Neural crest cell (in vitro differentiated cells): ENCODE measurements at places on chromosomes 7 and 10.

- no peak for DNase-seq
Observed at GRCh38 chr10:84004221-84004620, 135.1 kb upstream of the GHITM start.

GRCh38 chr7:146720195-146720594 is 603.6 kb downstream of the CNTNAP2 start:
- DNase-seq = no peak

- DNase-seq = no peak
Observed at GRCh38 chr7:129615018-129615417, 3.5 kb downstream of the NRF1 start.

GRCh38 chr7:106626376-106627164 is 34.4 kb downstream of the CCDC71L start:
- DNase-seq = no peak

DNA sequence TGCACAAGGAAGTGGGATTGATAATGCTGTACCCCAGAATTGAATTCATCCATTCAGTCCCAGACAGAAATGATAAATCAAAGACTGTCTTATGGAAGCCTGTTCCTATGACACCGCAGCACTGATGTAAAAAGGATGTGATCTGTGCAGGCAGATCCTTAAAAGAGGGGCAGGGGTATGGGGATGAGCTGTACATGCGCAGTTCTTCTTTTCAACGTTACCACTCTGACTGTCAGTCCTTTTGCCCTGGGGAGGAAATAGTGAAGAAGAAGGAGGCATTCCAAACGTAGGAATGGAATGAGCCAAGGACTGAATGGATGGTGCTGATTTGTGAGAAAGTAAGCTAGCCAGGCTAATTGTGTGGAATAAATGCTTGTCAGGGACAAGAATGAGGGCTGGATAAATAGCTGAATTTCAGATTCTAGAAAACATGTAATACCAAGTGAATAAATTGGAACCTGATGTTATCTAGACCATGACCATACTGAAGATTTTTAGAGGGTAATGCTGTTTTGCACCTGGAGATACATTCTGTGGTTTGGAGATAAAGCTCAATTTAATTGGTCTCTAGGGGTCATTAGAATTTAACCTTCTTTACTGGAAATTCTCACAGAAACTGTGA is 509.3 kb downstream of the SORCS3 start:
- no peak for DNase-seq

DNA sequence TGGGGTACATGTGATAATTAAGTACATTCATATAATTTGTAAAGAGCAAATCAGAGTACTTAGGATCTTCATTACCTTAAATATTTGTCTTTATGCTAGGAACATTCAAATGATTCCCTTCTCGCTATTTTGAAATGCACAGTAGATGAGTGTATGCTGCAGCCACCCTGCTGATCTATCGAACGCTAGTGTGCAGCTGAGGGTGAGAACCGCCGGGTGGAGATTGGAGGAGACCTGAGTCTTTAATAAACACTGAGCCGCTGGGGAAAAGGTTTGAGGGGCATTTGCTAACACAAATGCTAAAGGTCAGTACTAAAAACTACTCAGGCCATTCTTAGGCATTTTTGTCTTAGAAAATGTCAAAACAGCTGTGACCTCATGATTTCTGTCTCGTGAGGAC is 148.0 kb downstream of the DPP6 start:
- no peak for DNase-seq

GRCh38 chr7:100572281-100572948 is 1.3 kb downstream of the SAP25 start:
- DNase-seq = no peak

DNA sequence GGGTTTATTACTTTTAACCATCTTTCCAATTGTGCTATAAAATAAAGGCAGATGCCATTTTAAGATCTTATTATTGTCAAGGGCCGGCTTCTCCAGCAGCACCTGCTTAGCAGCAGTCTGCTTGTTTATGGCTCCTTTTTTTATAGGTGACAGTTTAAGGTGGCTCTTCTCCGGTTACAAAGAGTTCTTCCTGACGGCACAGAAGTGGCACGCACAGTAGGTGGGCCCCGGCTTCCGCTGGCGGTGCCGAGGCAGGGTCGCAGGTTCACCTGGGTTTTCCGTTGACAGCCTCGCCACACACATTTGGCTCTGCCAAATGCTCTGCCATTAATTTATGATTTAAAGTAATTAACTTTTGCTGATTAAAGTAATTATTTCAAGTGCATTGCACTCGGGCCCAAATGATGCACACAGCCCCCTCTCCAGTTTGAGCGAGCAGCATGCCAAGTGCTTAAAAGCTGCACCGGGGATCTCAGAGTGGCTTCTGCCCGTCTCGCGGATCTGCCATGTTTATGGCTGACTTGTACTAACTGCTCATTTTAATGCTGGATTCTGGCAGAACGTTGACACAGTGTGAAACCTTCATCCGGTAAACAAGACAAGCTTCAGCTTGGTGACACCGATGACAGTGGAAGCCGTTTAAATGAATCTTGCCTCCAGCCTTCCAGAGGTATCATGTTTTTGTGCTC is 355.1 kb upstream of the MKI67 start:
- DNase-seq = no peak

DNA sequence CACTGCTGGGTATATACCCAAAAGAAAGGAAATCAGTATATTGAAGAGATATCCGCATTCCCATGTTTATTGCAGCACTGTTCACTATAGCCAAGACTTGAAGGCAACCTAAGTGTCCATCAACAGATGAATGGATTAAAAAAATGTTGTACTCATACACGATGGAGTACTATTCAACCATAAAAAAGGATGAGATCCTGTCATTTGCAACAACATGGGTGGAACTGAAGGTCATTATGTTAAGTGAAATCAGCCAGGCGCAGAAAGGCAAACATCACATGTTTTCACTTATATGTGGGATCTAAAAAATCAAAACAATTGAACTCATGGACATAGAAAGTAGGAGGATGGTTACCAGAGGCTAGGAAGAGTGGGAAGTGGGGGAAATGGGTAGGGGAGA is 19.3 kb downstream of the NRCAM start:
- DNase-seq = no peak

- DNase-seq = peak; percentile 17
Observed at GRCh38 chr7:131196803-131197202, 130.9 kb upstream of the MKLN1 start.

DNA sequence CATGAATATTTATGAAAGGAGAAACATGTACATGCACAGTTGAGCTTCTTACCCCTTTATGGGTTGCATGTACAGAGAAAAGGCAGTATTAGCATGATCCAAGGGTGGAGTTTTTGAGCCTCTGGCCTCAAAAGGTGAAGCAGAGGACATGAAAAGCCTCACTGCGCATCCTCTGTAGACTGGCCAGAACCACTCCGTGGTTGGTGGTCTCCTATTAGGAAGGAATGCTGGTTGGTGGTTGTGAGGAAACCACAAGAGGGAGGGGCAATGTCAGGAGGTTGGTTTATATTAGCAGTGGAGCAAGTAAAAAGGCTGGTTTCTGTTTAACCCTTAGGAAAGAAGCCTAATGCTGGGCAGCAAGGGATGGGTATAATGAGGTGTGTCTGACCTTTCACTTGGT is 37.5 kb downstream of the AHCYL2 start:
- no peak for DNase-seq

DNA sequence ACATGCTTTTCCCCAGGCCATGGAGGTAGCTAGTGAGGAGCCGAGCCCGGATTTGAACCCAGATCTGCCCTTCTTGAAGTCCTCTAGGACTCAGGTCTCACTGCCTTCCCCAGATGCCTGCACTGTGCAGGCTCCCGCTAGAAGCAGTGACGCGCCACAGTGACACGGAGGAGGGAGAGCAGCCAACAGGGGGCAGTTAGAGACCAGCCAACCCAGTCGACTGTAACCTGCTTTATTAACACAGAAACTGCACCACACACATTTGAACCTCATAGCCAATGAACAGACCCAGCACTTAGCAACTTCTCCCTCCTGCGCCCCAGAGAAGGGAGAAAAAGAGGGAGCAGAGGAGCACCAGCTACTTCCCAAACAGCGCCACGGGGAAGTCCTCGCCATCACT is 27.4 kb downstream of the PILRA start:
- DNase-seq = peak; percentile 37

- DNase-seq = no peak
Observed at GRCh38 chr7:132103718-132104117, 472.6 kb downstream of the PLXNA4 start.

DNA sequence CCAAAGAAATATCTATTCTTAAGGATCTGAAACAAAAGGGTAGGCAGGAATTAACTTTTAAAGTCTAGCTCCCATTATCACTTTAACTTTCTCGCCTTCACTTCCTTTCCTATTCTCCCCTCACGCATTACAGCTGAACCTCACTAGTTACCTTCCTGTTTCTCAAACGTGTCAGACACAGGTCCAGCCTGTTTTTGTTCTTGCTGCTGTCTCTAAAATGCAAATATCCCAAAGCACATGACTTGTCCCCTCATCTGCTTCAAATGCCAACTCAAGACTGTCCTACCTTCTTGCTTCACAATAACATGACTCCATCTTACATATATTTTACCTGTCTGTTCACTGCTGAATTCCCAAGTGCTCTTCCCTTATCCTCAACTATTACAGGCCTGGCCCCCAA is 17.6 kb downstream of the ZDHHC6 start:
- DNase-seq = no peak

- DNase-seq = peak; percentile 90
Observed at GRCh38 chr10:78407009-78407711, 373.5 kb downstream of the RPS24 start.

DNA sequence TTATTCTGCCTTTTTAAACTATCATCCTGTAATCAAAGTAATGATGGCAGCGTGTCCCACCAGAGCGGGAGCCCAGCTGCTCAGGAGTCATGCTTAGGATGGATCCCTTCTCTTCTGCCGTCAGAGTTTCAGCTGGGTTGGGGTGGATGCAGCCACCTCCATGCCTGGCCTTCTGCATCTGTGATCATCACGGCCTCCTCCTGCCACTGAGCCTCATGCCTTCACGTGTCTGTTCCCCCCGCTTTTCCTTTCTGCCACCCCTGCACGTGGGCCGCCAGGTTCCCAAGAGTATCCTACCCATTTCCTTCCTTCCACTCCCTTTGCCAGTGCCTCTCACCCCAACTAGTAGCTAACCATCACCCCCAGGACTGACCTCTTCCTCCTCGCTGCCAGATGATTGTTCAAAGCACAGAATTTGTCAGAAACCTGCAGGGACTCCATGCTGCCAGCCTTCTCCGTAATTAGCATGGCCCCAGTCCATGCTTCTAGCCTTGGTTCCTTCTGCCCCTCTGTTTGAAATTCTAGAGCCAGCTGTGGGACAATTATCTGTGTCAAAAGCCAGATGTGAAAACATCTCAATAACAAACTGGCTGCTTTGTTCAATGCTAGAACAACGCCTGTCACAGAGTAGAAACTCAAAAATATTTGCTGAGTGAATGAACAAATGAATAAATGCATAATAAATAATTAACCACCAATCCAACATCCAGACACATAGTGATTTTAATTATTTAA is 151.7 kb downstream of the EGFR start:
- no peak for DNase-seq

DNA sequence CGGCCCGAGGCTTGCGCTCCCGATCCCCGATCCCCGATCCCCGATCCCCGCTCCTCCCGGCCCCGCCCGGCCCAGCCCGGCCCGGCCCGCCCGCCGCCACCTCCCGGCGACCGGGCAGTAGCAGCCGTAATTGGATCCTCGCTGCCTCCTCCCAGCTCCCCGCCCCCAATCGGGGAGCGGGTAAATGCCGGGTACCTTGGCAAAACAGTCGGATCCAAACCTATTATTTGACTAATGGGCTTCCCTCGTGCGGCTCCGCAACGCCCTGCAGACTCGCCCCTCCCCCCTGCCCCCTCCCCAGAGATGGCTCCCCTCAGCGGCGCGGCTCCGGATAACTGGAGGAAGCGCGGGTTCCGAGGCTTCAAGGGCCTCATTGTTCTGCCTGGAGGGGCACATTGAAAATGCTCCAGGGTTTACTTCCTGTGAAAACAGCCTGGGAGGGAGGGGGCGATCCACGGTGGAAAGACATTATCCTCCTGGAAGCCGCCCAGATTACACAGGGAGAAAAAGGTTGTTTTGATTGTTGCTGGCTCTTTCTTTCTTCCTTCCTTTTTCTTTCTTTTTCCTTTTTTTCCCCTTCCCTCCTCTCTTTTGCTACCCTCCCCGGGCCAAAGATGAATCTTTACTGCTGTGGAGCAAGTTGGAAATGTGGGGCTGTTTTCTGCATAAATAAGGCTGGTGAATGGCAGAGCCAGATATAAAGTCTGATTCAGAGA is 94.7 kb upstream of the ZMIZ1 start:
- peak; percentile 67 for DNase-seq

GRCh38 chr7:155815332-155816191 is 3.3 kb upstream of the SHH start:
- peak; percentile 71 for DNase-seq

GRCh38 chr7:157309988-157310668 is 26.7 kb upstream of the DNAJB6 start:
- DNase-seq = no peak
